ENCODE measurements at places on chromosomes 11 and 22. TPM values are rescaled to one million over a fixed set of nuclear protein-coding genes. Genes with fewer than 3 reads are reported as not detected.

Gene TRIM66
- 4.0 TPM for total RNA-seq

Gene PKDREJ
- total RNA-seq = not detected

Gene YPEL1
- total RNA-seq = 2.8 TPM

Gene DAGLA
- total RNA-seq = 1.5 TPM

Gene C11orf97
- not detected for total RNA-seq

Gene SAA4
- not detected for total RNA-seq

Gene ZNF214
- total RNA-seq = 0.65 TPM

Gene OR9I1
- total RNA-seq = not detected

GRCh38 chr11:8221917-8222495 is 41.7 kb downstream of the LMO1 start:
- no peak for DNase-seq

DNA sequence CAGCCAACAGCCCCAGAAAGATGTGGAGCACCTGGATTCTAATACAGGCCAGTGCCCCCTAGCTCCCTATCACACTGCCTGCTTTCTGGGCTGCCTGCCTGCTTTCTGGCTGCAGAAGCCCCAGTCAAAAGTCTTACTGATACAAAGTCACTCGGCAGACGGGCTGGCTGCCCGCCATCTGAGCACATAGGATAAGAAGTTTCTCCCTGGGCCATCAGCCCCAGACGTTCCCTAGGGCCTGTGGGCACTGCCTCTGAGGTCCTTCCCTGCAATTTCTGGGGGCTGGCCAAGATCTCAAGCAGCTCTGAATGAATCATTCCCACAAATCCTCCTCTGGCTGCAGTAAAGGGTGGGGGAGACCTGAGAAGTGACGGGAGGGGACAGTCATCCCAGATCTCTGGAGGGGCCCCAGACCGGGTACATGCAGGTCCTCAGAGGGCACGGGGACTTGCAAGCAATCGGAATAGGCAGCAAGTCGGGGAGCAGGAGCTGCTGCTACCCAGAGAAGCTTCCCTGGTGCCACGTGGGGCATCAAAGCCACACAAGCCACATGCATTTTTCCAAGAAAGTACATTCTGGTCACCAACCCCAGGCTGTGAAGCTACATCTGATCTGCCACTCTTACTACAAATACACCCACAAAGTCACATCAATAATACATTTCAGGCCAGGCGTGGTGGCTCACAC is 4.7 kb downstream of the TPST2 start:
- peak; percentile 70 for DNase-seq

- no peak for DNase-seq
These were observed 15.0 kb upstream of the EXPH5 start for GRCh38 chr11:108608548-108608947.

GRCh38 chr11:113647108-113647507 is 59.0 kb downstream of the TMPRSS5 start:
- DNase-seq = no peak

- no peak for DNase-seq
These were observed 665.1 kb downstream of the DLG2 start for GRCh38 chr11:84962018-84962417.

GRCh38 chr11:45444796-45445195 is 158.7 kb upstream of the SYT13 start:
- DNase-seq = no peak

- no peak for DNase-seq
These were observed 34.0 kb downstream of the SLC22A12 start for GRCh38 chr11:64624883-64625481.

DNA sequence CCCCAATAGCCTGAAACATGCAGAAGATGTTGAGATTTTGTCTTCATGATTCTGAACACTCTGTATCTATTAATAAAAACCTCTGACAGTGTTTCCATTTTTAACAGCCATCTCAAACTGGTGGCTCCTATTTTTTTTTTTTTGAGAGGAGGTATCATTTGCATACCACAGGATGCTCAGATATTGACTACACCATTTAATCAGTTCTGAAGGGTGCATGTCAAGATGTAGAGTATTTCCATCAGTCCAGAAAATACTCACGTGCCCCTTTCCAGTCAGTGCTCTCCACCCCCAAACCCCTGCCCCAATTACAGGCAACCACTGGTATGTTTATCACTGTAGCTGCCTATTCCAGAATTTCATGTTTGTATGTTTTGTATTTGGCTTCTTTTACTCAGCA is 85.3 kb upstream of the SORL1-AS1 start:
- DNase-seq = no peak

DNA sequence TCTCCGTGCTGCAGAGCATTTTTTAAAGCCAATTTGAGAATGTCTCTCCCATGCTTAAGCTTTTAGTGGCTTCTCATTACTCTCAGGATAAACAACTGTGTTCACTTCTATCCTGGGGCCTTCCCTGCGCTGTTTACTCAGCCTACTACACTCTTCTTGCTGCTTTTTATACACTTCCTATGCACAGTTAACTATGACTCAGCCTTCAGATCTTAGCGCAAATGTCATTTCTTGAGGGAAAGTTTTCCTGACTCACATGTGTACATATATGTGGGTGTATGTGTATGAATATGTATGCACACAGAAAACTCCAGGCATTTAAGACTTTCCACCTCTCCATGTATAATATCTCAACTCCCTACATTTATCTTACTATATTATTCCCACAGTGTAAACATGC is 9.8 kb downstream of the THAP12 start:
- DNase-seq = peak; percentile 18

DNA sequence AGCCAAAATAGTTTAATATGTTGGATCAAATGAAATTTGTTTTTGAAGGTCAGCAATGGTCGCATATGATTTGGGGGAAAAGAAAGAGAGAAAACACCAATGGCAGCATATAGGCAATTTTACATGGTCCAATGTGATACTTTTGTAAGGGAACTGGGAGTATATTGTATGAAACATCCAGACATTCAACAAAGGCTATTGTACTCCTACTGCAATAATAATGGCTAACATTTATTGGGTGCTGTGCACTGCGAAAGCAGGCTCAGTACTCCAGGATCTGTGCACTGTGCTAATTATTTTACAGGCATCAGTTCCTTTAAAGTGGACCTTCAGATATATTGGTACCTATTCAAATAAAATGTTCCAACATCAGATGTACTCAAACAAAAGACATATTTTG is 5.9 kb upstream of the OR10V1 start:
- DNase-seq = no peak

- no peak for DNase-seq
These were observed 26.3 kb downstream of the NLRP14 start for GRCh38 chr11:7046474-7047175.

Data from lung microvascular endothelial cell (primary cell).